Epithelial cell of esophagus (primary cell): ENCODE measurements at places on chromosomes 3 and 15.

DNA sequence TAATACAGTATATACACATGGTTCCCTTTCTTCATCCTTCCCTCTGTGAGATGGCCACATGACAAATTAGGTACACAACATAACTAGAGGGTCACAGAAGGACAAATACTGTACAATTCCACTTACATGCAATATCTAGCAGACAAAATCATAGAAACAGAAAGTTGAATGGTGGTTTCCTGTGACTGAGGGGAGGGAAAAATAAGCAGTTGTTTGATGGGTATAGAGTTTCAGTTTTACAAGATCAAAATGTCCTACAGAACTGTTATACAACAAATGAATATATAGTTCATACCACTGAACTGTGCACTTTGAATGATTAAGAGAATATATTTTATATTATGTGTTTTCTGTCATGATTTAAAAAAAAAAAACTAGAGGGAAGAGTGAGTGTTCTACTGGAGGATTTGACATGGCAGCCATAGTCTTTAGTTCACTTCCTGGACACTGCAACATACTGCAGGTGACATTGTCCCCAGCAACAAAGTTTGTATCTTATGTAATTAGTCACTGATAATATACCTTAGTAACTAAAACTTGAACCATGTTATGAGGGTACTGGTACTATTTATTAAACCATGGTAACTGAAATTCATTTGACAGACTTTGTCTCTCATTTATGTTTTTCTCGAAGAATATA lies 37.2 kb downstream of the CCDC54 start:
- no peak for DNase-seq

DNA sequence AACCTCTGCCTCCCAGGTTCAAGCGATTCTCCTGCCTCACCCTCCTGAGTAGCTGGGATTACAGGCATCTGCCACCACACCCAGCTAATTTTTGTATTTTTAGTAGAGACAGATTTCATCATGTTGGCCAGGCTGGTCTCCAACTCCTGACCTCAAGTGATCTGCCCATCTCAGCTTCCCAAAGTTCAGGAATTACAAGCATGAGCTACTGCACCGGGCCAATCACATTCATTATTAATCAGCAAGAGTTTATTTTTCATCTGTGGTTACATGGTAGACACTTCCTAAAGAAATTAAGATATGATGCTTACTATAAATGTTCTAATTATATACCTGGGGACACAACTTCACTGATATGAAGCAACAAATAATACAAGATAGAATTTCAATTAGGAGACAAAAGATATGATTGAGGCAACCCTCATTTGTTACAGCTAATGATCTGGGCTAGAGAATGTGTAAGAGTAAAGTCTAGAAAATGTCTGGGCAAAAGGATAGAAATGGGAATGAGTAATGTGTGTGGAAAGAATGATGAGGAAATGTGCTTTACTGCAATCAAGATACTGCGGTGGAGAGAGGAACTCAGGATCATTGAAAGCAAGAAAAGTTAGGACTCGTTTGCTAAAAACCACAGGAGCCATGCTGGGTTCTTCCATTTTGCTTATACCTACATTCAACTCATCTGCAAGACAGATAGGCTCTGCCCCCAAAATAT lies 366.8 kb downstream of the ZIC1 start:
- DNase-seq, result no peak

DNA sequence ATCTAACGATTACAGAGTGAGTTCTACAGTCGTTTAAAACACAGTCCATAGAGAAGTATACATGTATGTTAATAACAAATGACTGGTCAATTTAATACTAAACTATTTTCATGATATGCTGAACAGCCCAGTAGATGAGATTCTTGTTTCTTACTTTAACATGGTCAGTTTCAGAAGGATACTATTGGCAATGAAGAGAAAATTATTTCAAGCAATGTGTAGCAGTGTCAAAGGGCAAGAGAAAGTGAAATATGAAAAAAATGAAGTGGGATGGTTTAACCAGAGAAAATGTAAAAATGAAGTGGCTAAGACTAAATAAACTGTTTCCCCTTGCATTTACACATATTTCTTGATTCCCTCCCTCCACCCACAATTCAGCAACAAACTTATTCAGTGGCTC lies 192.1 kb upstream of the TTC14 start:
- no peak for DNase-seq

GRCh38 chr3:42701371-42702065 lies 1.1 kb downstream of the HHATL start:
- peak; percentile 41 for DNase-seq

GRCh38 chr3:43071313-43071893 lies 34.5 kb downstream of the POMGNT2 start:
- DNase-seq, result no peak

- no peak for DNase-seq
Observed at GRCh38 chr3:189962466-189962865, 158.2 kb downstream of the P3H2 start.

DNA sequence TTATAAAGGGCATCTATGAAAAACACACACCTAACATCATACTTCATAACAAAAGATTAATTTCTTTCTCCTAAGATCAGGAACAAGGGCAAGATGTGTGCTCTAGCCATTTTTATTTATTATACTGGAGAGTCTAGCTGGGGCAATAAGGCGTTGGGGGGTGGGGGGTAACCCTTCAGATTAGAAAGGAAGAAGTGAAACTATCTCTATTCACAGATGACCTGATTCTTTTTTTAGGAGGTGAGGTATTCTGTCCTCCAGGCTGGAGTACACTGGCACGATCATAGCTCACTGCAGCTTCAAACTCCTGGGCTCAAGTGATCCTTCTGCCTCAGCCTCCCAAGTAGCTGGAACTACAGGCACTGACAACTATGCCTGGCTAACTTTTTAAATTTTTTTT lies 89.5 kb upstream of the MANF start:
- no peak for DNase-seq

GRCh38 chr3:157515398-157515797 lies 12.2 kb upstream of the VEPH1 start:
- DNase-seq, result no peak

DNA sequence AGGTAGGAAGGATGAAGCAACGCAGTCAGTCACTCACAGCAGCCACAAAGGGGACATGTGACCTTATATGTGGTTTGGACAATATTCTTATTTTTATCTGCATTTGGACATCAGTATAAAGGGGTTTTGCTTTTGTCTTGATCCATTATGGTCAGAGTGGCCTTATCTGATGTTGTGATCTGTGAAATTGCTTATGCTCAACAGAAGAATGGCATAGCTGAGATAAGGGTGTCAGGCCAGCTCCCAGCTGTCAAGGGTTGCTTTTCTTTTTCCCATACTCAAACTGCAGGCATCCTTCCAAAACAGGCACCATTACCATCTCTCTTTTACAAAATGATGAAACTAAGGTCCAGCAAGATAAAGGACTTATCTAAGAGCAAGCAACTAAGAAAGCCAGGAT lies 28.1 kb downstream of the DCLK3 start:
- no peak for DNase-seq

DNA sequence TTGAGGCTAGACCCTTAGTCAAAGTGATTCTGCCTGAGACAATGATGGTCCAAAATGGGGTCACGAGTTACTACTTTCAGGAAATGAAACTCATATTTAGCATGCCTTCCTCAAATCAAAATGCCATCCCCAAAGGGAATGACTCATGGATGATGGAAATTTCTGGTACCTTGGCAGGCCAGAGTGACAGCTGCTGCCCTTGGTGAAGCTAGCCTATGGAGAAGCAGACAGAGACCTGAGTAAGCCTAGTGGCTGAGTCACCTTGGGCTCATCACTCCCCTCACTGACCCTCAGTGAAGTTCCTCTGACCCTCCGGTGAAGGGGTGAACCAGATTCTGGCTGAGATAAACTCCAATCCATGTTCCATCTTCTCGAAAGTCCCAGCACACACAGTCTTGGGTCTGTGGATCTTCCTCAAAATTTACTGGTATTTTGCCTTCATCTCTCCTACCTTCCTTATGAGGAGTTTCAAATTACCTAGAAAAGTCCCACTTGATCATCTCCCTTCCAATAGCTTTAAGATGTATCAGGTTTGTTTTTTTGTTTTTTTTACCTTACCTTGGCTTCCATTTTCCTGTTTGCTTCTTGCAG lies 54.5 kb upstream of the ABHD17C start:
- DNase-seq, result no peak
